ENCODE measurements at places on chromosomes 13 and 19.
A peak's percentile ranks its signal among the peaks of the same experiment; 100 is the strongest.

DNA sequence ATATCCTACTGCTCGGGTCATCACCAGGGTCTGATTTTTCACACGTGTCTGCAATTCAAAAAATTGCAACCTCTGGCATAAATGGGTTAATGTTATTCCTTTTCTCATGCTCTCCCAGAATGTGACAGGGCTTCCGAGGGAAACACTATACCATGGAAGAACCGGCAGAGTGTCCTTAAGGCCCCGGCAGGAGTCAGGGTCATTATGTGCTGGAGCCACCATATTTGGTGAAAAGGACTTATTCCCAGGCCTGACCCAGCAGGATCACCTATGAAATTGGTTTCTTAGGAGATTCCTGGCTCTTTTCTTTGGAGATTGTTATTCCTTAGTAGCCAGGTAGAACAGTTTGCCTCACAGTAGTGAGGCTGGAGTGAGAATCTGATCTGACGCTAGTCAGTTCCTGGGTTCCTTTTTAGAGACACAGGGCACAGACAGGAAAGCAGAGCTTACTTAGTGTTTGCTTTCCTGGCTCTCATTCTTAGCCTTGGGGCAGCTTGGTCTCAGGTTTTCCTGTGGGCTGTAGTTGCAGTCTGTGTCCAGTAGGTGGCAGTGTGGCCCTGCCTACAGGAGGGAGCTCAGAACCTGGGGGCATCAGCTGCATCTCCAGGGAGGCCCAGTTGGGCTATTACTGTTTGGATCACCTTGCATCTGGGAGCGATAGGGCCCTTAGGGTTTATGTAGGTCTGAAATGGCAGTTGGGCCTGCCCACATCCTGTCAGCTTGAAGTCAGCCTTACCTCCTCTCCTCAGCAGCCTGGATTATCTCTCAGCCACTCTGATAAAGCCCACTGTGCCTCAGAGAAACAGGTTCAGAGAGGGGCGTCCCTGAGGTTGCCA, 12.4 kb downstream of the SNRNP70 start:
- peak; percentile 63 for DNase-seq

DNA sequence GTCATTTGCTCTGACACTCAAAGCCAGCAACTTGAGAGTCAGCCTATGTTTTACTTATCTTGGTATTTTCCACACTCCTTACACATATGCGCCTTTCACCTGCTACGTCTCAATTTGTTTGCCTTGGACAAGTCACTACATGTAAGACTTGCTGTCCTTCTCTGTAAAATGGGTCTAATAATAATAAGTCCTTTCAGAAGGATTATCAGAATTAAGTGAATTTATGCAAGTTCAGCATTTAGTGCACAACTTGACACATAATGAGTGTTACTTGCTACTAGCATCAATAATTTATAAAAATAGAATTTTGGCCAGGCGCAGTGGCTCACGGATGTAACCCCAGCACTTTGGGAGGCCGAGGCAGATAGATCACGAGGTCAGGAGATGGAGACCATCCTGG, 71.1 kb upstream of the UBL3 start:
- no peak for DNase-seq

DNA sequence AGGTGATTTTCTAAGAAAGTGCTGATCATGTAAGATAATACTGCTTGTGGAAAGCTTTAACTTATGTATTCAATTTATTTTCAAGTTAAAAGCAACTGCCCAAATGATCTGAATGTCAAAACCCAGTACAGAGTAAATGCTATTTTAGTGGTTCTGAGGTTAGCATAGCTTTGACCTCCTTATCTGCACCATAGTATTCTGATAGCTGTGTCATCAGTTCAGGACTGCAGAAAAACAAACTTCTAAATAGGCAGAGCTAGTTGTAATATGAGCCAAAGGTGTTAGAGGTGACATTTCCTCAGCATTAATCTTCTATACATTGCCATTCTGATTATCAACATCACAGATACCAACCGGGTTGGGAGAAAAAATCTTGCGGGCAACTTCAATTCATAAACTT, 758.7 kb downstream of the SLITRK5 start:
- no peak for DNase-seq

- DNase-seq: no peak
These were observed 14.9 kb downstream of the PLA2G4C start for GRCh38 chr19:48095612-48096175.

DNA sequence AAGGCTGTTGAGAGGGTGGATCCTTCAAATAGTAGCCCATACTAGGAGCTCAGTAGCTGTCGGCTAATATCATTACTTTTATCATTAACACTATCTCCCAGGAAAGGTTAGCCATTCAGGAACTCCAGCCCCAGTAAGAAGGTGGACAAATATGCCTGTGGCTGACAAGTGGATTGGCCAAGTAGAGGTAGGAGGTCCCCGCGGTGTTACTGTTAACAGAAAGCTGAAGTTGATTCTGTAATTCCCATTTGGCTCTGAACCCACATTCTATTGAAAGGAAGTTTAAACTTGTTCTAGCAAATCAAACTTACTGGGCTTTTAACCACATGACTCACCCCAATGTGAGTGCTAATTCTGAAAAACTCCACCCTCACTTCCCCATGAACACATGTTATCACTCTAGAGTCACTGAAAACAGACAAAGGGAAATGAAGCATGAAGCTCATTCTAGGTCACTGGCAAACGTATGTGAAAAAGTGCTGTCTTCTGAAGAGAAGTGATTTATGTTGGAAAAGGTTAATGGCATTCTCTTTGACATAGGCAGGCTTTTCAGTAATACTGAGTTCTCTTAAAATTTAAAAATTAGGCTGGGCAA, 273.5 kb downstream of the FGF14 start:
- no peak for DNase-seq

Data from activated CD4-positive, CD25-positive, alpha-beta regulatory T cell treated with anti-CD3 and anti-CD28 coated beads, Interleukin-2, amount 50 U/mL, for 16 hours (primary cell).